Stimulated activated CD4-positive, alpha-beta T cell treated with anti-CD3 and anti-CD28 coated beads, Interleukin-12 subunit alpha, Interleukin-12 subunit beta, amount 100 ng/mL, for 24 hours (primary cell): ENCODE measurements at places on chromosomes 7 and 10.

- DNase-seq: no peak
Observed at GRCh38 chr10:101840102-101840684, 3.4 kb downstream of the KCNIP2 start.

DNA sequence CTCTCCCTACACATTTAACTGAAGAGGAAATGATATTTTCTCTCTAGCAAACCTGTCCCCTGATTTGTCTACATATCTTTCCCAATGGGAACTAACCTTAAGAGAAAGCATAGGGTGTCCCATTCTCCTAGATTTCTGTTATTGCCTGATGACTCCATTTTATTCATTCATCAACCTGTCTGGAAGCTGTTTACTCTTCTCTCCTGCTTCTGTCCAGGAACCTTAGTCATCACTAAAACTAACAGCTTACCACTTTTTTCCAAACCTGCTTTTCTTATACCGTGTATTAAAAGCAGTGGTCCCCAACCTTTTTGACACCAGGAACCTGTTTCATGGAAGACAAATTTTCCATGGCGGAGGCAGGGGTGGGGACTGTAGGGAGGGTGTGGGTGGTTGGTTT lies 473.3 kb upstream of the PCDH15 start:
- no peak for DNase-seq

DNA sequence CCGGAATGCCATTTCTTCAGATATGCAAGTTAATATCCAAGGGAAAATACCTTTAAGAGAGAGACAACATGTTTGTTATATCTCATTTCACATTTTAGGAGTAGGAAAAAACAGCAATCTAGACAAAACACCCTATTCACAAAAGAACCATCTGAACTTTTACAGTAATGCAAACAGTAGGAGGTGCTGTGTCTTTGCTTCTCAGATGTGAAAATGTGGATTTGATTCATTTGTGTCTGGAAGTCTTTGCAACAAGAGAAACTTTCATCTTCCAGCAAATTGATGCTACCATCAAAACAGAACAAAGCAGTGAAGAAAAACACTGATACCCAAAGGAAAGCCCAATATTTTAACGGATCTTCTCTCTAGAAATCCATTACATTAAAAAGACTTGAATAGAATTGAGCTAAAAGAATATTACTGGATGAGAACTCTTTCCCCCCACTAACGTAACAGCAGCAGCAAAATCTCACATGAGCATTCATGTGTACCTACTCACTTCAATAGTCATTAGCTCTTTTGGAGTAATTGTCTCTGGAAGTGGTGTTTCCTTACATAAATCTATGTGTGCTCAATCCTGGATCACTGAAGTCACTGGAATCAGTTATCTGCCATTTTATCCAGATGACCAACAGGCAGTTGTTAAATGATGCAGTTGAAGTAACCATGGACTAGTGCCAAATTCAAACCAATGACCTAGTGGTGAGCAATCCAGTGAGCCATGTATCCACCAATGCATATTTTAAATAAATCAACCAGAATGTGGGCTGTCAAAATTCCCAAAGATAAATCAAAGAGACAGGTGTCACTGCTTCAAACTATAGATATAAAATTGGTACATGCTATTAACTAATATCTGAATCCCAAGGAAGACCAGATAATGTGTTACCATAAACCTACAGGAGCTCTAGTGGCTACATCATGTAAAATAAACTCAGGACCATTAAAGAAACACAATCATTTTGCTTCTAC lies 1.8 kb downstream of the SEMA3C start:
- DNase-seq: no peak

GRCh38 chr10:28559618-28560017 lies 26.7 kb downstream of the WAC start:
- no peak for DNase-seq

GRCh38 chr10:70981171-70981836 lies 92.9 kb upstream of the PCBD1 start:
- no peak for DNase-seq

DNA sequence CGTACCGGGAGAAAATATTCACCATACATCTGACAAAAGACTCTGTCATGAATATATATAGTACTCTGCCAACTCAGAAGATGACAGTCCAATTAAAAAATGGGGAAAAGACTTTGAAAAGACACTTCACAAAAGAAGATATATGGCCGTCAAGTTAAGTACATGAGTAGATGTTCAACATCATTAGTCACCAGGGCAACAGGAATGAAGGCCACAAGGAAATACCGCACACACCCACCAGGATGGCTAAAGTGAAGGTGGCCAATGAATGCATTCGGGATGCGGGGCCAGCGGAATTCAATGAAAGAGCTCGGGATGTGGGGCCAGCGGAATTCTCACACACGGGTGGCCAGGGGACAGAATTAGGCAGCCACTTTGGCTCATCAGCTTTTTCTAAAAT lies 42.2 kb downstream of the MAD1L1 start:
- no peak for DNase-seq

GRCh38 chr7:84142726-84143125 lies 51.9 kb downstream of the SEMA3A start:
- no peak for DNase-seq

- DNase-seq: no peak
Observed at GRCh38 chr10:117005527-117006055, 604 bp upstream of the SHTN1 start.

- DNase-seq: peak; percentile 1
Observed at GRCh38 chr10:127694580-127695193, 42.3 kb upstream of the FOXI2 start.

DNA sequence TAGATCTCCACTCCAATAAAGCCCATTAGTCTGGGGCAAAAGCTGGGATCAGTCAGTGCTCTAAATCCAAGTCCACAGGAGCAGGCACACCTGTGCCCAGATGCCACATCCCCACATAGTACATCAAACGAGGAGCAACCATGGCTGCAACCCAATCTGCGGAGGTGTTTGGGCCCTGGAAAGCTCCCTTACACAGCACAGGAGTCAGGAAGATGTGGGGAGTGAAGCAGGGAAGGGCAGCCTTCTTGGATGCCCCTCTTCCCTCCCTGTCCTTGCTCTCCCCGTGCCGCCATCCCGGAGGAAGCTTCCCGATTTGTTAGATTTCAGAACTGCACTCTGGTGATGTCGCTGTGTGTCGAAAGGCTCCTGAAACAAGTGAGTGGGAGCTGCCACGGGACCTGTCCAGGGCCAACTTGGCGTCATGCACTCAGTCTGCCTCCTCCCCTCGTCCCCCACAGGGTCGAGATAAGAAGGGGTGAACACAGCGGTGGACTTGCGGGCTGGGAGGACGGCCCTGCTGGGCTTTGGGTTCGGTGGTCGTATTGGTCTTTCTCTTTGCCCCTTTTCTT lies 230.6 kb upstream of the GRB10 start:
- no peak for DNase-seq

GRCh38 chr10:97684866-97685394 lies 2.1 kb downstream of the AVPI1 start:
- DNase-seq: no peak

- DNase-seq: peak; percentile 6
Observed at GRCh38 chr10:70053218-70053840, 683 bp downstream of the MACROH2A2 start.

DNA sequence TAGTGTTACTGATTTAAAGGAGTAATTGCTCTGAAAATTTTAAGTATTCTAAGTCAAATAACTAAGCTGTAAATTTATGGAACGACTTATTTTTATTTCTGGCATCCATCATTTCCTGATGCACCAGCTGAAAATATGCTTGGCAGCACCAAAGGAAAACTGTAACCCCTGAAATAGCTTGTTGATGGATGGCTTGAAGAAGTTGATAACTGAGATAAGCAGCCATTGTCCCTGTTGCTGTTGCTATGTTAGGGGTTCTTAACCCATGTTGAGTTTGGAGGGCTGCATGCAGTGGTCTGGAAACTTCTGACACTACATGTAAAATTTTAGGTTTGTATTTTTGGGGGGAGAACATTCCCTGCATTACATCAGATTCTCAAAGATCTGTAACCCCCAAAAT lies 30.6 kb downstream of the RPA3 start:
- no peak for DNase-seq

- DNase-seq: no peak
Observed at GRCh38 chr10:70135684-70136083, 3.1 kb upstream of the AIFM2 start.

- DNase-seq: no peak
Observed at GRCh38 chr10:62538606-62539005, 164.4 kb downstream of the ZNF365 start.

DNA sequence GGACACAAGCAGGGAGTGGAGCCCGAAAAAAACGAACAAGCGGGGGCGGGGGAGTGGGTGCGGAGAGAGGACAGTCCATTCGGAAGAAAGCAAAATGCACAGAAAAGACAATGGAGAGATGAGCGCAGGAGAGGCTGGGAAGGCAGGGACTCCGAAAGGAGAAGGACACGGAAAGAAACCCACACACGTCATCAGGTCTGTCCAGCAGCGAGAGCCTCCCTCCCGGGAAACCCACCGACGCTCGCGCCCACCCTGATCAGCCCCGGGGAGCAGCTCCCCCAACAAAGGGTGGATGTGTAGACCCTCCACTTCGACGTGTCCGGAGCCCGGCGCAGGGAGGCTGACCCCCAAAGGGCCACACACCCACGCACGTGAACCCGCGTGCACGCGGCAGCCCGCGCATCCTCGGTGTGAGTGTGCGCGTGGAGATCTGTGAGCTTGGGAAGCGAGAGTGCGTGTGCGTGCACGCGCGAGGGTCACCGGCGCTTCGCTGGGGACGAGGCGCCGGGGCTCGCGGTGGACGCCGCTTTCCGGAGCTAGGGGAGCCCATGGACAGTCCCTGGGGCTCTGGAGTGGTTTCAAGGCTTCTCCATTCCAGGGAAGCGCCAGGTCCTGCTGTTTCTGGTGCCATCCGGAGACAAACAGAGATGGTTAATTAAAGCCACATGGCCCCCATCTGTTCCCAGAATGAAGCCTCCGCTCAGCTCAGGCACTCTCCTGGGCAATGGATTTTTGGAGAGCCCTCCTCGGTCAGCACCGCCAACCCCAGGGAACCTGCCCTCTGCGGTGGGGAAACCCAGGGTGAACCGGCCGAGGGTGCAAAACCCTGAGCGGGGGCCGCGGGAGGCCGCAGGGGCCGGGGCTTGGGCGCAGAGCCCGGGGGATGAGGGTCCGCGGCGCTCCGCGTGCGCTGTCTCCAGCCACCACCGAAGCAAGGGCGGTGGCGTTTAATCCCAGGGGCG lies 916 bp downstream of the LAMB1 start:
- no peak for DNase-seq

- no peak for DNase-seq
Observed at GRCh38 chr7:46279290-46279689, 358.2 kb upstream of the IGFBP3 start.

DNA sequence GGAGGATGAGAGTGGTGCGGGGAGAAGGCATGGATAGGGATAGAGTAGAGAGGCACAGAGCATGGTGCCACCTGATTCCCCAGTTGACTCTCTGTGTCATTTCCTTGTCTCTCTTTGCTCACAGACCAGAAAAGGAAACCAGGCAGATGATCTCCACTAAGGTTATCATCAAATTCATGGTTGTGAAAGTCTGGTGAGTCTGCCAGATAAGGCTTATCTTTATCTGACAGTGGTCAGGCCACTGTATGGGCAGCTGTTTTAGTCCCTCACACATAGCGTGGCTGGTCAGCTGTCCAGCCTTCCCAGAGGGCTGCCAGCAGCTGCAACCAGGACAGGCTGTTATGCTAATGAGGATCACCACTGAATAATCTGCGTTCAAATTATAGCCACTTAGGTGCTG lies 99.0 kb downstream of the ADRA2A start:
- no peak for DNase-seq

- no peak for DNase-seq
Observed at GRCh38 chr7:129874722-129875121, 78.0 kb downstream of the UBE2H start.

DNA sequence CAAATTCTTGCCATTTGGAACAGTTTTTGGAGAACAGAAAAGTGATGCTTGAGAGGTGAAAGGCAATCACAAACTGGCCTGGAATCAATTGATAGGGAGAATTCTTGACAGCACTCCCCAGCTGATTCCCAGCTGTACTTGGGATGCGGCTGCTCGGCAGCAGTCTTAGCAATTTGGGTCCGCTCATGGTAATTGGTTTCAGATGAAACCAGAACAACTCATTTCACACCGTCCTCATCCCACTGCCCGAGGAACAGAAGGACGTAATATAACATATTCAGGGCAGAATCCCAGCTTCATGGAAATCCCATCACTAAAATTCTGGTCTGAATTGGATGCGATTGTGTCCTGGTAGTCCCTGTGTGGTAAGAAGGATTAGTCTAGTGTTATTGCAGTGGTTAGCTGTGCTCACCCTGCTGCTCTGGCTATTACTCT lies 223.3 kb upstream of the FERD3L start:
- no peak for DNase-seq

GRCh38 chr10:99612167-99612831 lies 7.9 kb downstream of the SLC25A28 start:
- DNase-seq: no peak

- DNase-seq: no peak
Observed at GRCh38 chr7:152106990-152107389, 81.5 kb downstream of the GALNT11 start.

GRCh38 chr10:121597504-121598262 lies 561 bp downstream of the FGFR2 start:
- DNase-seq: no peak

- no peak for DNase-seq
Observed at GRCh38 chr10:131832056-131832685, 68.6 kb upstream of the PPP2R2D start.

GRCh38 chr10:30986053-30986555 lies 45.6 kb downstream of the ZNF438 start:
- no peak for DNase-seq

DNA sequence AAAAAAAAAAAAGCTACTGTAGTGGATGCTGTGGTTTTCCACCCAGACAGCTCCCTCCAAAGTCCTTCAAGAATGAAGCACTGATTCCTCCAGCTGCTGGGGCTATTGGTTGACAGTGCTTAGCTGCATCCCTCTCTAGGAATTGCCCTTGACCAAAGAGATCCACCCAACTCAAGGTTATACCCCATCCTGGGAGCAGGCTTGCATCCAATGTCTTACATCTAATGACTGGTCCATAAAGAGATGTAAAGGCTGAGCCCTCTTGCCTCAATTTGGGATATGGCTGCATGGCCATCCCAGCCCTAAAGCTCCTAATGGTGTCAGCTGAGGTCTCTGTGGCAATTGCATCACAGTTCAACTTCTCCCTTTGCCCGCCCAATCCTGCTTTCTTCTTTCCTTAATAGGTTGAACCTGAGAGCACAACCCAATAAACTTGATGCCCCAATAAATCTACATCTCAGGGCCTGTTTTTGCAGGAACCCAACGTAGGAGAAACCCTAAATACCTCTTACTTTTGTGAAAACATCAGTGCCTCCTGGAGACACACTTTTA lies 4.4 kb downstream of the GPR37 start:
- DNase-seq: no peak

GRCh38 chr7:105924945-105925344 lies 38.1 kb upstream of the CDHR3 start:
- peak; percentile 31 for DNase-seq

DNA sequence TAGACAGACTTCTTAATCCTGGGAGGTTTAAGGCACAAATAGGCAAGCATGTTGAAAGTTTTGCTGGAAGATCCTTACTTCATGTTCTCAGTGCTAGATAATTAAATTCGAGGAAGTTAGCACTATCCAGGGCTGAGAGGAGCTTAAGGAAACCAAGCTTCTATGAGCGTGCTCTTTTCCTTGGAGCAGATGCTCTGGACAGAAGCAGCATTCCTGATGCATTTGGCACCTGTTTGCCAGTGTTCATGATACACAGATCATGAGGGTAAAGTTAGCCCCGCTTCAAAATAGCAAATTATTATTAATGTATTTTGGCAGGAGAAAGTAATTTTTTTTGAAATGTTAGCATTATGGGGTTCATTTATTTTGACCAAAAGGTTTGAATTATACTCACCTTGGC lies 9.4 kb downstream of the HDAC9 start:
- no peak for DNase-seq

- no peak for DNase-seq
Observed at GRCh38 chr10:37442882-37443281, 317.5 kb downstream of the ANKRD30A start.
